ENCODE measurements at places on chromosomes 6 and 20.

DNA sequence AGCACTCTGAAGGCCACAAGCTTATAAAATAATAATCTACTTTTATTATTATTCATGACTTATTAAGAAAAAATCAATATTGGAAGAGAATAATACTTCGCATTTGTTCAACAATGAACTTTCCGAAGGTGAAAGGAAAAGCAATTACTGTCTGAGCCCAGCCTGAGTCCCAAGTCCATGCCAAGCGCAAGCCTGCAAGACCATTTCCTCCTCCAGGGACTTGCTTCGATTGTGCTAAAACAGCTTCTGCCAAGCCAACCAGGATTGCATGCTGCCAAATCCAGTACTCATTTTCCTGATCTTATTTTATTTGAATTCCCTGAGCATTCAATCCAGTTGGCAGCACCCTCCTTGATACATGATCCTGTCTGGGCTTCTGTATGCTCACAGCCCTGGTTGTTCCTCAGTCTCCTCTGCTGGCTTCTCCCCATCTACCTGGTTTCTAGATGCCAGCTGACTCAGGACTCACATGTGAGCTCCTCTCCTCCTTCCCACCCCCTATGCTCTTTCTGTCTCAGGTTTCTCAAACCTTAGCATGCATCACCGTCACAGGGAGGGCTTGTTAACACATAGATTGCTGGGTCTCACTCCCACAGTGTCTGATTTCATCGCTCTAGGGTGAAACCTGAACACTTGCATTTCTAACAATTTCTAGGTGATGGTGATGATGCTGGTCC lies 55.9 kb upstream of the PSMF1 start:
- DNase-seq: no peak

GRCh38 chr20:57438552-57438951 lies 47.4 kb downstream of the RBM38 start:
- no peak for DNase-seq

GRCh38 chr20:41055679-41056078 lies 27.1 kb downstream of the TOP1 start:
- DNase-seq: no peak

DNA sequence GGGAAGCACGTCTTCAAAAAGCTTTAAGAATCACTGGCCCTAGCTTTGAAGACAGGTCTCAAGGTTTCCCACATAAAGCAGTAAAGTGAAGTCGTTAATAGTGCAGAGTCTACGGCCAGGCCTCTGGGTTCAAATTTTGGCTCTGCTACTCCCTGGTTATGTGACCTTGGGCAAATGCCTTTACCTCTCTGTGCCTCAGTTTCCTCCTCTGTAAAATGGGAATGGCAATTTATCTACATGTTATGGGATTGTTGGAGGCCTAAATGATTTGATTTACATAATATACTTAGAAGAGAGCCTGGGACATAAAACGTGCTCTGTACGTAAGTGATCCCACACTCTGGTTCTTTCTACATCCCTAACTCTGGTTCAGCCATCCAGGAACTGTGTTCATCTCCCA lies 32.1 kb downstream of the CPNE5 start:
- no peak for DNase-seq

DNA sequence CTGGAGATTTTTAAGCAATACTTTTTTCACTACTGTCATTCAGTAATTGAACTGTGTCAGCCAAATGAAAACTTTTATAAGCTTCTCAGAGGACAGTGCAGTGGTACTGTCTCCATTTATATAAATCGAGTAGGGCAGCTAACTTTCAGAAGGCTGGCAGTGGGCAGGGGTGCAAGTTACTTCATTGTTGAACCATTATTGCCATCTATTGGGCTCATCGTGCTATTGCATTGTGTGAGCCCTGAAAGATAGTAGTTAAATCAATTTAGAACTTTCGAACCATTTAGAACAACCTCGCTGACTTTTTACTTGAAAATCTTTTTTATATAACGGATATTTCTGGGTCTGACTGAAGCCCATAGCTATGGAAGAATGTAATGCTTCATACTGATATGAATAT lies 347.8 kb upstream of the PLCB4 start:
- DNase-seq: peak; percentile 84

GRCh38 chr6:158648682-158649131 lies 1.1 kb upstream of the SYTL3 start:
- DNase-seq: no peak

GRCh38 chr6:14079433-14079832 lies 38.1 kb upstream of the CD83 start:
- no peak for DNase-seq

- DNase-seq: no peak
Observed at GRCh38 chr6:51001399-51001798, 182.7 kb downstream of the TFAP2B start.

DNA sequence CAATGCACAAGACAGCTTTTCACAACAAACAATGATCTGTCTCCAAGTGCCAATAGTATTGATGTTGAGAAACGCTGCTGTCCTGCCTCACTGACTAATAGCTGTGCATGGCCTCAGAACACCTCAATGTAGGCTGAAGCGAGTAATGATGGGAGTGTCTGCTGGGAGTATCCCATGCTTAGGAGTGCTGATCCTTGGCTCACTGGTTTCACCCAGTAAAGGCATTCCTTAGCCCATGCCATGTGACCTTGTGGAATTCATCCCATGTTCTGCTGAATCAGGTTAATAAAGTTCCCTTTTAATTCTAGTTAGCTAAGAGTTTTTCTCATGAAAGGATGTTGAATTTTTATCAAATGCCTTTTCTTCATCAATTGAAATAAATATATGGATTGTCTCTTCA lies 3.8 kb upstream of the WFDC12 start:
- no peak for DNase-seq

DNA sequence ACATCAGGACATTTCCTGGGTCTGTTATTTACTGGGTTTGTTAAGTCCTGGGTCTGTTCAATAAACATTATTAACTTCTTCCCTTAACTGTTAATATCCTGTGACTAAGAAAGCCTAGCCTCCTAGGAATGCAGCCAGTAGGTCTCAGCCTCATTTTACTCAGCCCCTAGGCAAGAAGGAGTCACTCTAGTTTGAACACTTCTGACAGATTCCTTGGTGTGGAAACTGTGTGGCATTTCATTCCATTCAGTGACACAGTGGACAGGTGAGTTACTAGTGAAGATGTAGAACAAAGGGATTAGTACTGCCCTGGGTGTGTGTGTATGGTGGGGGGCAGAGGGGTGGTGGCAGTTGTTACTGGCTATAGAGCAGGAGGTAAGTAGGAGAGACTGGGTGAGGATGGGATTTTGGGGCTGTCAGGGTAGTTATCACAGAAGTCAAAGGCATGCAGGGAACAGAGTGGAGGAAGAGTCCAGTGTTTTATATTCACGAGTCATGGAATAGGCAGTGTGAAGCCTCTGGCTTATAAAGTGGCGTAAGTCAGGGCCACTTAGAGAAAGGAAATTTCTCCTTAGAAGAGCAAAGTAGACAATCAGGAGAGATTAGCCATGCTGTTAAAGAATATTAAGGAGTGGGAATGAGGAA lies 28.4 kb downstream of the RNF182 start:
- DNase-seq: peak; percentile 29

DNA sequence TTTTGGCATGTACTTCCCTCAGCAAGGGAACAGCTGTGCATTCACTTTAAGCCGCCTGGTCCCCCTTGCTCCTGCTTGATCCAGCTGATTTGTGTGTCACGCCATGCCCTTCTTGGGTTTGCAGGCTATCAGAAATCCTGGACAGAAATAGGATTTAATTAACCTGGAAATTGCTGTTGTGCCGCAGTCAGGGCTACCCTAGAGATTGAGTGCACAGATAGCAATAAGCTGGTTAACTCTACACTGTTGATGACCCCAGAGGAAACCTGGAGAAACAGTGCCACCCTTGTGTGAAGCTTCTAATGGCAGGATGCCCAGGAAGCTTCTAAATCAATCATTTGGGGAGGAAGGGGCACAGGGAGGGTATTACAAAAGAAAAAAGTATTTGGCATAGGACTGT lies 199.0 kb downstream of the JARID2 start:
- DNase-seq: peak; percentile 66

DNA sequence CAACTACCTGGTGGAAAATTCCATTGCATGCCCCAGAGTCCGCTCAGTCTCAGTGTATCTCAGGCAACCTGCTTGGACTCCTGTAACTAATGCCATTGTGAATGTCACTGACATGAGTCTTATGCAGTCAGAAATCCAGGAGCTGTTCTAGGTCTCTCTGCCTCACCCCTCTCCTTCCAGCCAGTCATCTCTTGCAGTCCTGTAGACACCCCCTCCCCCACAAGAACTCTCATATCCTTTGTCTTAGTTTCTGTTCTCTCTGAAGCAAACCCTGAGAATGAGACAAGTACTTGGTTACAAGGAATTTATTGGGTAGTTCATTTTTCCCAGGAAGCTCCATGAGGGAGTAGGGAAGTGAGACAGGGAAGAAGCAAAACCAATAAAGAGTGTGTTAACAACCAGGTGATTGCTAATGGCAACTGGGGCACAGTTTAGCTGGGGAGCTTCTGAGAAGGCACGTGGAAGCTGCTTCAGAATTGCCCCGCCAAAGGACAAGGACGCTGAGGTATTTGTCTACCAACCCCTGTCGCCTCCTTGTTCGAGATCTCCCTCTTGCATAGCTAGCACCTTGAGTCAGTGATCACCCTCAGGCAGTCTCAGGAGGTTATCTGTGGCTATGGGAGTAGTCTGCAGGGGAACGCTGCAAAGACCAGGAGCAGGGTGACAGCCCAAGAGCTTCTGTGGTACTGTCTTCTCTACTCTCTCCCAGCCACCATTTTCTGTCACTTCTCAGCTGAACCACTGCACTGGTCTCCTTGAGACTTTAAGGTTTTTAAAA lies 911.4 kb upstream of the FLRT3 start:
- DNase-seq: no peak

DNA sequence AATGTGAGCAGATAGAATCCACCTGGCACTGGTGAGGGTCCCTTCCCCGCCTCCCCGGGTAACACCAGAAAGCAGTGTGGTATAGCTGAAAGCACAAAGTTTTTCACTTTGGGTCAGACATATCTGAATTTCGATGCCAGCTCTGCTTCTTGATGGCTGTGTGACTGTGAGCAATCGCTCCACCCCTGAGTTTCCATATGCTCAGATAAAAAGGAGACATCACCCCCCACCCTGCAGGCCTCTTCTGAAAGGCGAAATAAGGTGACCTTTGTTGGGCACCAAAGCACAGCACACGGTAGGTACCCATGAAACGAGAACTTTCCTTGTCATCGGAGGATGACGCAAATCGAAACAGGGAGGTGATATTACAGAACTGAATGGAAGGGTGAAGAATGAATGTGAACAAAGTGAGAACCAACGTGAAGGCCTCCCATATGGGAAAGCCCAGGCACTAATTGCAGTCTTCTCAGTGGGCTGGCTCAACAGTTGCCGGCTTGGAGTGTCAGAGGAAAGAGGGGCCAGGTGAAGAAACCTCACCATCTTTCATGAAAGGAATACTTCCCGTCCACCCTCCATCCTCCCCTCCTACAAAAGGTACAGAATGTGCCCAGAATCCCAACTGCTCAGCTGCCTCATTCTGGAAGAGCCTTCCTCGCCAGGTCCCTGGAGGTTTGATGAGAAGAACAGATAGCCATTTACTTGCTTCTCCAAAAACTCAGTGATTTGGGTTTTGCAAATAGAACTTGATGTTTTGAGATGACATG lies 61.8 kb downstream of the NFATC2 start:
- no peak for DNase-seq

DNA sequence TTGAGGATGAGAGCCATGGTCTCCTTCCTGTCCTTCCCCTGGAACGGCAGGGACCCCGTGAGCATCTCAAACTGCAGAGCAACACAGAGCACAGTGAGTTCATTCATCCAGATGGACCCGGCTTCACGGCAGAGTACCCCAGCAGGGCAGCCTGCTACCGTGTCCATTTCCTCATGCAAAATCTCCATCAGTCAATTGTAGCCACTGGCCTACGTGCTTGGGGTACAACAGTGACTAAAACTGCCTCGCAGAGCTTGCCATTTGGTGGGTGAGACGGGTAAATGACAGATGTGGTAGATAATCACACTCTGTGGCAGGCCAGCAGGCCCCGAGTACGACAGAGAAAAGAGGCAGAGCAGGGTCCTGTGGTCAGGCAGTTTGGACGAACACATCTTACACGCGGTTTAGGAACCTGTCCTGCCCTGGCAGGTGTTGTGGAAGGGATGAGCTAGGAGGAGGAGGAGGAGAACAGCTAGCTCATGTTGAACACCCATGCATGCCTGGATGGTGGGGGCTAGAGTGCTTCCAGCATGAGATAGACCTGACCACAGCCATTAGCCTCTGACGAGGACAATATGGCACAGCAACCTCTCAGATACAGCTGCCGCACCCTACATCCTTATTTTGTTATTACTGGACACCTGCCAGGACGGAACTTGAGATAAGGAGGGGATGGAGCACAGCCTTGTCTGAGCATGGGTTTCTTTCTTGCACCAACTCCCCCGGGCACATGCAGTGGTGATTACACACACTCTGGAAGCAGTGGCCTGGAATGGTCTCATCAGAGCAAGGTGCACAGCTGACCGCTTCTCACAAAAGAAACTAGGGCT lies 95.6 kb downstream of the RAMACL start:
- peak; percentile 80 for DNase-seq

DNA sequence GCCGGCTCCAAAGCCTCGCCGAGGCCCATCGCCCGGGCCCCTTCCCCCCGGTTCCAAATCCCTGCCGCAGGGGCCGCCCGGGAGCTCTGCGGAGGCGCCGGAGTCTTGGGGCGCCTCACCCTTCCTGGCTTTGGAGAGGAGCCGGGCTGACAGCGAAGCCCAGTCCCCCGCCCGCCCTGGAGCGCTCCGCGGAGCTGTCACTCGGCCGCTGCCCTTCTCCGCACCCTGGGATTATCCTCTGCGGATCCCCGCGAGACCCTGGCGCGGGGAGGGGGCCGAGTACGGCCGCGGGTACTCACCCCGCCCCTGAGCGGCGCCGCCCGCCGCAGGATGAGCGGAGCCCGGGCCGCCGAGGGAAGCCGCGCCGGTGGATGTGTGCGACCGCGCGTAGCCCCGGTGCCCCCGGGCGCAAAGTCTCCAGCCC lies 343 bp downstream of the SNAP91 start:
- peak; percentile 84 for DNase-seq

GRCh38 chr20:46399401-46399800 lies 7.0 kb downstream of the ELMO2 start:
- DNase-seq: no peak

GRCh38 chr20:19620446-19620845 lies 137.6 kb upstream of the RIN2 start:
- DNase-seq: peak; percentile 36

DNA sequence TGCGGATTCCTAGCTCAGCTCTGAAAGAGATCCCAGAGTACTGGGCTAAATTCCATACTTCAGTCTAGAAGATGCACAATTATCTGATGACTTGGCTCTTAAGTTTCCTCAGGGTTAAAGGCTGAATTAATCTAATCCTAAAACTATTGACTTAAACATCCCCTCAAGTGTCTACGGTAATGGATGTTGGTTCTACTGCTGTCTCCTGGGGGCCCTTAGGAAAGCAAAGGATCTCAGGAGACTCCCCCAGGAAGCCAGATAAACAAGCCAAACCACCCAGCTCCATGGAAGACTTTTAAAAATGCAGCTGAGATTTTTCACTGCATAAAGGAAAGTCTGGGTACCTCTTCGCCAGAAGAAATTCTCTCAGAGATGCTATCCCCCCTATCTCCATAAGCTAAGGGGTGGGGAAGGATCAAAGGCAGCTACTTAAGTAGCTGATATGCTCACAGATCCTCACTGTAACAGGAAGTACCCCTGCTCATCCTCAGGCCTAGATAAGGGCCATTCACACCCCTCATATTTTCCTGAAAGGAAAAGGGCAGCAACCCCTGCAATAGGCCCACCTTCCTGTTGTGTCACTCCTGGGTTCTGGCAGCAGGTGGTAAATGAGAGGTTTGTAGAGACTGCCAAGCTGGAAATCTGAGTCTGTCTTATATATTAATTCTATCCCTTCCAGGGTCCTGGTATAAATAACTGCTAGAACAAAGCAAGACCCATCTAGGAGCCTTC lies 9.3 kb downstream of the NDRG3 start:
- DNase-seq: no peak

Measured in eye (tissue), 1 donor.